ENCODE measurements at places on chromosomes 6 and 20.

GRCh38 chr6:47741807-47742206 is 40.0 kb upstream of the OPN5 start:
- no peak for DNase-seq

DNA sequence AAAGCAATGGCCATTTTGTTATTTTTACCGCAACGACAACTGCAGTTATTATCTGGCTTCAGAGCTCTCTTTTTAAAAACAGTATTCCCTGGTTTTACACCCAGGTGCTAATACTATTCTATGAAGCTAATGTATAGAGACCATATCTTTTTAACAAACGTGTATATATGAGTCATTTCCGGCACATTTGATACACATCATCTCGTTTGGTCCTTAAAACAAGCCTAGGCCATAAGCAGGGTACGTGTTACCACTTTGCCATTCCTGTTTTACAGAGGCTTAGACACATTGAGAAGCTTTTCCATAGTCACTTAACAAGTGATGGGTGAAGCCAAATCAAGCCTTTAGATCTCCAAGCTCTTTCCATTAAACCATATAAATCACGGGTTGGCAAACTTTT is 5.5 kb downstream of the TRAF3IP2 start:
- no peak for DNase-seq

- DNase-seq: no peak
Measured at GRCh38 chr20:48945840-48946514, 24.5 kb downstream of the ARFGEF2 start.

- DNase-seq: no peak
Measured at GRCh38 chr20:59723108-59723500, 118.8 kb downstream of the PHACTR3 start.

- DNase-seq: no peak
Measured at GRCh38 chr6:33661106-33661838, 40.1 kb downstream of the ITPR3 start.

DNA sequence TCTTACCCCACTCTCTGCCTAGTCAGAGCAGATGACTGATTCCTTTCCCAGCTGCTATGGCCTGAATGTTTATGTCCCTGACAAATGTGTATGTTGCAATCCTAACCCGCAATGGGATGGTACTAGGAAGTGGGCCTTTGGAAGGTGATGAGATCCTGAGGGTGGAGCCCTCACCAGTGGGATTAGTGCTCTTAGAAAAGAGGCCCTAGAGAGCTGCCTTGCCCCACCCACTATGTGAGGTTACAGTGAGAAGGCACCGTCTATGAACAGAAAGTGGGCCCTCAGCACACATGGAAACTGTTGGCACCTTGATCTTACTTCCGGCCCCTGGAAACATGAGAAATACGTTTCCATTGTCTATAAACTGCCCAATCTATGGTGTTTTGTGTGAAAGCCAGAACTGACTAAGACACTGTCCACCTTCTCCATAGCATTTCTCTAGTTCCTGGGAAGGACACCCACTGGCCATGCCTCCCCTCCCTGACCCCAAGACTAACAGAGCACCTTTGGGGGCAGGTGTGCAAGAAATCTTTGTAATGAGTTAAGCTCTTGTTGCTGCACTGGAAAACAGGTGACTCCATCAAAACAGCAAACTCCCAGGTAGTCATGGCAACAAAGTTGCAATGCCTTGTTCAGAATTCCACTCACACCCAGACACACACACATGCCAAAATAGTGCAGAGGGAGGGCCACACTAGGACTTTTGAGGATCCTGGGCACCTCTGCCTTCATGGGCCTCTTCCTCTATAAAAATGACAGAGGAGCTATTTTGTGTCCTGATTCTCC is 16.2 kb downstream of the GABRR2 start:
- no peak for DNase-seq

DNA sequence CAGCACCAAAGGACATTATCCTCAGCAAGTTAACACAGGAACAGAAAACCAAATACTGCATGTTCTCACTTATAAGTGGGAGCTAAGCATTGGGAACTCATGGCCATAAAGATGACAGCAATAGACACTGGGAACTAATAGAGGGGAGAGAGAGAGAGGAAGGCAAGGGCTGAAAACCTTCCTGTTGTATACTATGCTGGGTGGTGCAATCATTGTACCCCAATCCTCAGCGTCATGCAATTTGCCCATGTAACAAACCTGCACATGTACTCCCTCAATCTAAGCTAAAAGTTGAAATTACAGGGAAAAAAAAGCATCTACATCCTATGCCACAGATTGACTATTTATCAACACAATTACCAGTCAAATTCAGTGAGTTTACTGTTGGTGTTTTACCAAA is 20.0 kb upstream of the VNN1 start:
- DNase-seq: no peak

DNA sequence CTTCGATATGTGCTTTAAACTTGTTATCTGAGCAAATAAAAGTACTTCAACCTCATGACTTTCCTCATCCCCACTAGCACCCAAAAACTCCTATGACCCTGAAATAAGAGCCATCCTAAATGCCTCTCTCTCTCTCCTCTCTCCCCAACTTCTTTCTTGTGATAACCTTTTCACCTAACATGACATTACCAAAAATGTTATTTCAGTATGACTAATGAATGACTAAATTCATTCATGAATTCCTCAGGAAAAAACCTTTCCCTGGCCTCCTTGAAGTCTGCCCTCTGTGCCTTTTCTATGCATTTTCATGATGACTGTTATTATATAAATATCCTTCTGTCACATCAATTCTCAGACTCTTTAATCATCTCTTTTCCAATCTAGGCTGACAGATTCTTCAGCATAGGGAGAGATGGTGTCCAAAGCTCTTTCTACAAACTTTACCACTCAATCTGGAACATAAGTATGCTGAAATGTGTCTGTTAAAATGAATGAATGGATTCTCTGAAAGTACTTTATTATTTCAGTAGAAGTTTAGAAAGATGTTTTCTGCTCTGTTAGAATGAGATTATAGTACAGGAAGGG is 114.3 kb upstream of the GGTLC1 start:
- no peak for DNase-seq

- no peak for DNase-seq
Measured at GRCh38 chr20:9919271-9920014, 80.6 kb upstream of the PAK5 start.

- DNase-seq: no peak
Measured at GRCh38 chr6:132194529-132194928, 206.7 kb downstream of the MOXD1 start.

DNA sequence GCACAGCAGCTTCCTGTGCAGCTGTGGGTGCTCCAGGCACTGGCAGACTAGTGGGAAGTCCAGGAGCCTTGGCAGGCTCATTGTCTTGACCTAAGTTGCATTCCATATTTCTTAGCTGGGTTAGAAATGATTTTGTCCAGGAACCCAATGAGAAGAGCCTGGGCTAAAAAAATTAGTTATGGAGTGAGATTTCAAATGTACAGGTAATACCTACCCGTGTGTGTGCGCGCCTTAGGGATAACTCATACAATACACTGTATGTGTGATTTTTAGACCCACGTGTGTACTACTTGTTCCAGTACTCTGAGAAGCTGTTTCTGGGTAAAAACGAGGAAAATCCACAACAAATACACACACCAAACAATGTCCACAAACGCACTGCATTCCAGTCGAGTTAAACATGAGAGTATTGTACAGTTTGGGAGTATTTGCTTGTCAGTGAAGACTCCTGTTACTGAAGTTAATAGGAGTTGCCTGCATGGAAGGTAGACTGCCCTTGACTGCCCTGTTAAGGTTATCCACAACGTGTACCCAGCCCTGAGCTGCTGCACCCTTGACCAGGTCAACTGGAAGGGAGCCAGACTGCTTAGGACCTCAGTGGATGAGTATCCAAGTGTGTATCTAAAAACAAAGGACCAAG is 1.4 kb downstream of the PAQR8 start:
- DNase-seq: no peak
